ENCODE measurements at places on chromosomes 5 and 9. TPM values are rescaled to one million over a fixed set of nuclear protein-coding genes. Genes with fewer than 3 reads are reported as not detected.

Gene FBLL1
- total RNA-seq, result 0.07 TPM

DNA sequence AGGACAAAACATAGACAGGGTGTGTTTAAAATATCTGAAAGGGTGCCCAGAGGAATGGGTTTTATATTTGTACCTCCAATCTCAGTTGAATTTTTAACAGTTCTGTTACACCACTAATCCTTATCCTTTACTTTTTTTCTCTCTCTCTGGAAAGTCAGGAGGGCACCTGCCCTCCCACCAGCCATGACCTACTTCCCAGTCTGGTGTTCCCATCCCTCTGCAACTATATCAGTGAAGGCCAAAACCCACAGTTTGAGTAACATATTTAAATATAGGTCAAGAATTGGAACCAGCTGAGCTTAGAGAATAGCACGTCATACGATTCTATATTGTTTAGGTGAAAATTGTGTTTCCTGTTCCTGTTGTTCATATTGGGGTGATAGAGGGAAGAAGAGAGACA lies 229.8 kb downstream of the NTRK2 start:
- no peak for DNase-seq

DNA sequence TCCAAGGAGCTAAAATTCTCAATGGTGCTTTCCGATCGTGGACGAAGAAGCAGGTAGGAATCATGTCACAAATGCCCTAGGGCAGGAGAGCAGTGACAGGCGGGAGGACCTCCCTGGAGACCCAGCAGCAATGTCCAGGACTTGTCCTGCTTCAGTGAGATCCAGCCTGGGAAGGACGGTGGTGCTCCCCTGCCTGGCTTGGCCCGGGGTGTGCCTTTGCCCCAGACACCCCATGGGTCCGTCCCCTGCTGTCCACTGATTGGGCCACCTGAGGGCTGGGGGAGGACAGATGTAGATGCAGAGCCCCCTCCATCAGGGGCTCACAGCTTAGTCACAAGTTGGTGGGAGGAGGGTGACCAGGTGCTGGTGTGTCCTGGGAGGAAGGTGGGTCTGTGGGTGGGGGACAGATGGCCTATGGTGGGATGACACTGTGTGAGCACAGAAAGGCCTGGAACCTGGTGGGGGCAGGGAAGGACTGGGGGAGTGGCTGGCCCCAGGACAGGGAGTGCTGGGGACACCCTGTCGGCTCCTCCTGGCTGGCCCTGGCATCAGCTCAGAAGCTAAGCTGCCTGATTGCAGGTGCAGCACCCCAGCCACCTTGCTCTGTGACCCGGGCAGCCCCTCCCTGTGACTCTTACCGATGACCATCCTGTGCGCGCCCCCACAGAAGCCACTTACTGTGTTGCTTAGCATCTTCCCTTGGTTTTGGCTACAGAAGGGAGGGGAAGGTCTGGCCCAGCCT lies 82.0 kb downstream of the PHF2 start:
- no peak for DNase-seq

- no peak for DNase-seq
These were observed 56.2 kb downstream of the CTNNA1 start for GRCh38 chr5:138809391-138809790.

DNA sequence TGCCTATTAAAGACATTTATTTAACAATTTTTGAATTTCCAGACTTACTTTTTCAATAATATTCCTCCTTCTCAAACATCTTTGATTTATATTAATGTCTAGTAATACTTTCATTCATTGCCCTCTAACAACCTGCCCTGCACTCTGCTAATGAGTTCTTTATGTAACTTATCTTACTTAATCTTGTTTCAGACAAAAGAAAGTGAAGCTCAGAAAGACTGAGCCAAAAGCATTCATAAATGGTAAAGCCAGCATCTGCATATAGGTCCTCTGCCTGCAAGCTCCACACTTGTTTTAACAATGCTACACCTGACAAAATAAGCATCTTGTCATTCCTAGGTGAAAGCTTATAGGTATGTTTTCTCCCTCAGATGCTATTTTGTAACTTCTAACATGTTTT lies 2.4 kb upstream of the TNPO1 start:
- no peak for DNase-seq

GRCh38 chr9:73805111-73805510 lies 653.4 kb downstream of the ANXA1 start:
- no peak for DNase-seq

Measured in PC-3 (cell line).